HS-27A (cell line): ENCODE measurements at places on chromosomes 13 and 19.
A peak's percentile ranks its signal among the peaks of the same experiment; 100 is the strongest.

GRCh38 chr13:100364591-100364990, 224.0 kb downstream of the GGACT start:
- no peak for DNase-seq

DNA sequence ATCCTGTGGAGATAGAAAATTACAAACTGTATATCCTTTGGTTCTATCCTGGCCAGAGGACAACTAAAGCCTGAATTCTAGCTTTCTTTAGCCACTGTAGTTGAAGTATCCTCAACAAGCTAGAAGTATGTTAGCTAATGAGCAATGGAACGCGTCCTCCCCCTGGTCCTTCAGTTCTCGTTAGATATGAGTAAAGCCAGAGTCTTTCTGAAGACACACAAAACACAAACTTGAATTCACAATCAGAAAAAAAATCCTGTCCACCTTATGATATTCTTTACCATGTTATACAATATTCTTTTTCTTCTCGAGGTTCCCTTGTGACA, 1527.0 kb upstream of the SLC10A2 start:
- no peak for DNase-seq

- DNase-seq, result no peak
These were observed 303.1 kb downstream of the IRS2 start for GRCh38 chr13:109483284-109483683.

GRCh38 chr13:57933606-57934005, 302.1 kb downstream of the PCDH17 start:
- DNase-seq, result no peak

GRCh38 chr13:60759499-60759898, 362.5 kb downstream of the TDRD3 start:
- no peak for DNase-seq

- DNase-seq, result no peak
These were observed 76.8 kb upstream of the CACNA1A start for GRCh38 chr19:13583114-13583513.

GRCh38 chr13:67736646-67737420, 506.7 kb upstream of the PCDH9 start:
- peak; percentile 7 for DNase-seq

DNA sequence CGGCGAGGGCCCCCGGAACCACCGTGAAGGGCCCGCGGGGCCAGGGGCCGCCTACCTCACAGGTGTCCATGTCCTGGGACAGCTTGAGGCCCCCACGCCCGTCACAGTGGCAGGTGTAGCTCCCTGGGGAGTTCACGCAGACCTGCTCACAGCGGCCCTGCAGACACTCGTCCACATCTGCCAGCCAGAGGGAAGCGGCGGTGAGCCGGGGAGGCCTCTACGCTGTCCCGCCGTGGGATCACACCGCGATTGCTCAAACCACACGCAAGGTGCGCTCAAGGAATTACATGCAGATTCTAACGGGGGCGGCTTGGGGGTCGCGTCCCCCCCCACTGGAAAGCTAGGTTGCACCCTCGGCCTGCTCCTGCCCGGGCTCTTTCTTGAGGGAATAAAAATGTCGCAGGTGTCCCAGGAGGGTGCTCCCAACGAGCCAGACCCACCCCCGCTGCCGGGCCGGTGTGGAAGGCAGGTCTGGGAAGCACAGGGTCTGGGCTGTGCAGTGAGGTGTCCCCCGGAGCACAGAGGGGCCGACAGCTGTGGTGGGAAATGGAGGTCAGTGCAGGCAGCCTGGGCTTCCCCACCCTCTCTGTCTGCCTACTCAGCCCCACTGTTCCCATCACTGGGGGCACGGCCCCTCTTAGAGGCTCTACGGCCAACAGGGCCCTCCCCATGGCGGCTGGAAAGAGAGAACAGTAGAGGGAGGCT, 29.2 kb downstream of the GAS6 start:
- DNase-seq, result no peak

GRCh38 chr13:101514695-101515275, 62.3 kb downstream of the ITGBL1 start:
- no peak for DNase-seq

GRCh38 chr19:31350693-31351055, 1.4 kb upstream of the TSHZ3 start:
- DNase-seq, result no peak

DNA sequence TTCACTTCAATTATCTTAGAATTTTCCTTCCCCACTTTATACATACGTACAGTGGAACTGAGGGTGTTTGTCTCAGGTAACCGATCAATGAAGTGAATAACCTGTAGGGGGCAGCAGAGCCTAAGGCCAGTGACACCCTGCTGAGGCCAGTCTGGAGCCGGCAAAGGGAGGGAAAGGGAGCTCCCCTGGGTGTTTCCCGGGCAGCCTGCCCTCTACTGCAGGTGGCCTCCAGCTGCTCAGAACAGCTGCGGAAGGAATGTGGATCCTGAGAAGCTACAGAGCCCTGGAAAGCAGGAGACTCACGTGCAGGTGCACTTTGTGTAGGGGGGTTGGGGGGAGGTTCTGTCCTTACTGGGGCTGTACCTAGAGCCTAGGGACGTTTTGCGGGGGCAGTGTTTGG, 832 bp upstream of the ZNF491 start:
- peak; percentile 45 for DNase-seq

DNA sequence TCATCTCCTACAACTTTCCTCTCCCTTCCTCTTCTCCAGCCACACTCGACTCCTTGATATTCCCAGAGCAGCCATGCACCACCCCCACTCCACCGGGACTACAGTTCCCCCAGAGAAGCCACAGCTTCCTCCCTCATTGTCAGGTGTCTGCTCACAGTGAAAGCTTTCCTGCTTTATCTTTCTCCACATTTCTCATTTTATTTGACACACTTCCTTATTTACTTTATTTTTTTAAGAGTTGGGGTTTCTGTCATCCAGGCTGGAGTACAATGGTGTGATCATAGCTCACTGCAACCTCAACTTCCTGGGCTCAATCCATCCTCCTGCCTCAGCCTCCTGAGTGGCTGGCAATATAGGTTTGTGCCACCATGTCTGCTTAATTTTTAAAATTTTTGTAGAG, 464.6 kb downstream of the MYO16 start:
- no peak for DNase-seq
